GM04504 (cell line): ENCODE measurements at places on chromosomes 3 and 15.

DNA sequence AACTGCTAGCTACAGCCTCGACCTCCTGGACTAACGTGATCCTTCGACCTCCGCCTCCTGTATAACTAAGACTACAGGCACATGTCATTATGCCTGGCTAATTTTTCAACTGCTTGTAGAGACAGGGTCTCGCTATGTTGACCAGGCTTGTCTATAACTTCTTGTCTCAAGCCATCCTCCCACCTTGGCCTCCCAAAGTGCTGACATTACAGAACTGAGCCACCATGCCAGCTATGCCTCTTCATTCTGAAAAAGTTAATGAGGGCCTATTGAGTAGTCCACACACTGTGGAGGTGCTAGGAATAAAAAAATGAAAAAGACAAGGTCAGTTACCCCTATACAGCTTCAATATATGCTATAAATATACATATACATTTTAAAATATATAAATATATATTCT, 18.3 kb upstream of the EPHA6 start:
- no peak for DNase-seq

DNA sequence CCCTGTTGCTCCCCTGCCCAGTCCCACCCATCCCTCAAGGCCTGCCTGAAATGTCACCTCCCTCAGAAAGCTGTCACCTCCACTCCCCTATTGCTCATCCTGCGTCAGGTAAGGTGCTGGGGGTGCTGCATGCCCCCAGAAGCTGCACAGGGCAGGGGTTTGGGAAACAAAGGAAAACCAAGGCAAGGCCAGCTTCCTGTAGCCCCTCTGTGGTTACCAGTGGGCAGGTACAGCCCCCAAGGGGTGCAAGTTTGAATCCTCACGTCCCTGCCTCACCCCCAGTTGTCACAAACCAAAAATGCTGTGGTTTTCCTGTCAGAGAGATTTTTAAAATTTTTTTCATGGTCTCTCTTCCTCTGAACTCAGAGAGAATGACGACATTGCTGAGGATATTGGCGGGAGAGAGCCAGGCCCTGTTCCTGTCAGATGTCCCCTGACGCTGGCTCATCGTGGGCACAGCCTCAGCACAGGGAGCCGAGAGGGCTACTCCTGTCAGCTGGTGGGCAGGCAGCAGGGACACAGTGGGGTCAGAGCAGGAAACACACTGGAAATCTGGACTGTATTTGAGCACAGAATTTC, 27.0 kb downstream of the PSTPIP1 start:
- DNase-seq = peak; percentile 32

- DNase-seq = no peak
These were observed 2.1 kb upstream of the ITGA11 start for GRCh38 chr15:68434021-68434420.

- DNase-seq = no peak
These were observed 23.3 kb upstream of the HEG1 start for GRCh38 chr3:125078951-125079674.

DNA sequence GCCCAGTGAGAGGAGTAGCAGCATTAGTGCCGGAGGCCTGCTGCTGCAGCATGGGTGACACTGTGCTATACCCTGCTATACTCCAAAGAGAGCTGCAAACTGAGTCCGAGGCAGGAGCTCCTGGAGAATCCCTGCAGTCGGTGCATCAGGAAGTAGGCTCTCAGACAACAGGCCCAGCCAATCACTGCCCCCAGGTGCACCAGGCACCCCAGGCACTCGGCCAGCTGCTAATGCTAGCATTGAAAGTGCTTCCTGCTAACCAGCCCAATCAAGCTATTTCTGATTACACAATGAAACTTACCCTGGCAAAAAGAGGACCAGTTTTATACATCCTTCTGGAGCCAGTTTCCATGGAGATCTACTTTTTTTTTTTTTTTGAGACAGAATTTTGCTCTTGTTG, 45.6 kb upstream of the IREB2 start:
- no peak for DNase-seq

DNA sequence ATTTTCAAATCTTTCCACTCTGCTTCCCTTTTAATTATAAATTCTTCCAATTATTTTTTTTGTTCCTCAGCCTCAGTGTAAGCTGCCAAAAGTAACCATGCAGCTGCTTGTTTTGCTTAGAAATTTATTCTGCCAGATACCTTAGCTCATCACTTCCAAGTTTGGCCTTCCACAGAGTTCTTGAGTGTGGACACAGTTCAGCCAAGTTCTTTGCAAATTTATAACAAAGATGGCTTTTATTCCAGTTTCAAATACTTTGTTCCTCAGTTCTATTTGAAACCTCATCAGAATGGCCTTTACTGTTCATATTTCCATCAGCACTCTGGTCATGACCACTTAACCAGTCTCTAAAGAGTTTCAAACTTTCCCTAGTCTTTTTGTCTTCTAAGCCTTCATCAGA, 10.3 kb downstream of the RTP1 start:
- no peak for DNase-seq

- no peak for DNase-seq
These were observed 210.0 kb upstream of the NDN start for GRCh38 chr15:23897091-23897490.

DNA sequence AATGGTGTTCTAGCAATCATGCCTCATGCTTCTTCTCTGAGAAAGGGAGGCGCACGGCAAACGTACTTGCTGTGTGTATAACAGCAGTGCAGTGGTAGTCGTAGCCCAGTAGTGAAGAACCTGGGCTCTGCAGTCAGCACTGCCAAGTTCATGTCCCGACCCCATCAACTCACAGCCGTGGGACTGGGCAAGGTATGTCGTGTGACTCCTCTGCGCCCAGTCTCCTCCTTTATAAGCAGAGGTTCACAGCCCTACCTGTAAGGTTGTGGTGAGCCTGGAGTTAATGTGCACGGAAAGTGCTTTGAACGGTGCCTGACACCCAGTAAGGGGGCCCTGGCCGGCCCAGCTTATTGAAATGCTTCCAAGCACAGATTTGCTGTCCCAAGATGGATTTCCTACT, 26.6 kb downstream of the EHD4 start:
- no peak for DNase-seq

GRCh38 chr3:34882764-34883163, 756.6 kb upstream of the ARPP21 start:
- no peak for DNase-seq

DNA sequence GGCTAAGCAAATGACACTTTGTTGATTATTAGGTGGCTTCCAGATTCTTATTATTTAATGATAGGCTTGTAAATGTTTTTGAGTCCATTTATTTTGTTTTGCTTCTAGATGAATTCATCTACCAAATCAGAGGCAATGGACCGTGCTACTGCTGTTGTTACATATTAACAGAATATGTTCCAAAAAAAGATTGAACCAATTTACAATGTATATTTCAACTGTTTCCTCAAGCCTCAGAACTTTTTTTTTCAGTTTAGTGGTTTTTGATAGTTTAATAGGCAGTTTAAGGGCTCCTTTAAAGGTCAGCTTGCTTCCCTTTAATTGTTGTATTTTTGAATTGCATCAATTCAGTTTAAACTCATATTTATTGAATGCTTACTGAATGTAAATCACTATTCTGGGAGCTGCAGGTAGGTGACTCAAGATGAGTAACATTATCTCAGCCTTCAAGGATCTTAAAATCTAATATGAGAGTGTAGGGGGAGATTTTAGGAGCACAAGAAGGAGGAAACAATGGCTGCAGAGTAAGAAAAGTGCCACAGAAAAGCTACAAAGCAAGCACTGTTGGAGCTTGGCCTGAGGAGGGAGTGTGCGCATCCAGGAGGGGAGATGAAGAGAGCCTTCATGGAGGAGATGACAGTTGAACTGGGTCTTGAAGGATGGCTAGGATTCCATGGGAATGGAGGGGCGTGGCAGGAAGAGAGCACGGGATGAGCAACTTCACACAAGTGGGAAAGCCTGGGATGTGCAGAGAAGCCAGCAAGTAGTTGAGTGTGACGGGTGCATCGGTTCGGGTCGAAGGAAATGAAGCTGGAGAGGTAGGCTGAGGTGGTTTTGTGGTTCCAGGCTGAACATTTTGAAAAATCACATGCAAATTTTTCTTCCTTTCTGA, 14.7 kb downstream of the MAP2K1 start:
- DNase-seq = no peak

DNA sequence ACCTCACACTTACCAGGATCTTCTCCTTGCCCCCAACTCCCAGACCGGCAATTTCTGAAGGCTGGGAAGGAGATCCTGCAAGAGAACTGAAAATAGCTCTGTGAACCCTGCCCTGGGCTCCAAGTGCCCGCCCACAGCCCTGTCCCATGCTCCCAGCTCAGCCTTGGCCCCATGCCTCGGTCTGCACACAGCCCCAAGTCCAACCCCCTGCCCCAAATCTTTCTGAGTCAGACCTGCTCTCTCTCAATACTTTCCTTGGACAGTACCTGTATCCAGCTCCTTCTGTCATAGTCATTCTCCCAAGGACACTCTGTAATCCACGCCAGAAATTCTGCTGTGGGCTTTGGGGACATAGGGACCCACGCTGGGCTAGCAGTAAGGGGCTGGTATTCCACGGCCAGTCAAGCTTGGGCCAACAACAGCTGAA, 6.3 kb upstream of the SMAD3 start:
- DNase-seq = no peak

DNA sequence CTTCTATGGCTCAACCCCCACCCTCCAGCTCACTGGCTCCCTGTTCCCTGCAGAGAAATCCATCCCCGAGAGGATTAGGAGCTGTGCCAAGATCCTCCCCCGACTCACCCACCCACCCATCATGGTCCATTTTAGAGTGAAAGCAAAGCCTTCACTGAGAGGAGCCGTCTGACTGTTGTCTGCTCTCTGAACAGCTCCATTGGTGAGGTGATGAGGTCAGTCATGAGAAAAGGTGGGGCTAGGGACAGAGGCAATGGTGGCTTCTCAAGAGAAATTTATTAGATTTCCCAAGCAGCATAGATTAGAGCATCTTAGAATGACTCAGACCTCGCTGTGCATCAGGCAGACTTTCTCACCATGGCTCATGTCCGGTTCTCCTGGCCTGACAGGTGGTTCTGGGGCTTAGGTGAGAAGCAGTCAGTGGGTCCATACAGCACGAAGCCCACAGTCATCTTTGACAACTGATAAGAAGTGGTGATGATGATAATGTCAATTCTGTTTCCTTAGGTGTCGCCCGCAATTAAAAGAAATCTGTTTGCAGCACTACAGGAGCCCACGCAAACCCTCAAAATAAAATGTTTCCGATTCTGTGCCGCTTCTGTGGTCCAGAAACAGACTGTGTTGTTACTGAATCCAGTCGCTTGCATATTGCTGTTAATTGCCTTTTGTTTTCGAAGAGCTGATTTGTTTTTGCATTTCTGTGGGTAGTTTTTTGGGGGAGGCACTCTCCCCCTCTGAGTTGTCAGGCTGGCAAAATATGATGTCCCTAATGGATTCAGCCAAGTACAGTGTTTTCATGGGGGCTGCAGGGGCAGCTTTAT, 24.8 kb upstream of the RHO start:
- no peak for DNase-seq

GRCh38 chr15:25847051-25847450, 16.1 kb downstream of the ATP10A start:
- no peak for DNase-seq

- no peak for DNase-seq
These were observed 448.6 kb upstream of the CBLB start for GRCh38 chr3:106317141-106318055.

DNA sequence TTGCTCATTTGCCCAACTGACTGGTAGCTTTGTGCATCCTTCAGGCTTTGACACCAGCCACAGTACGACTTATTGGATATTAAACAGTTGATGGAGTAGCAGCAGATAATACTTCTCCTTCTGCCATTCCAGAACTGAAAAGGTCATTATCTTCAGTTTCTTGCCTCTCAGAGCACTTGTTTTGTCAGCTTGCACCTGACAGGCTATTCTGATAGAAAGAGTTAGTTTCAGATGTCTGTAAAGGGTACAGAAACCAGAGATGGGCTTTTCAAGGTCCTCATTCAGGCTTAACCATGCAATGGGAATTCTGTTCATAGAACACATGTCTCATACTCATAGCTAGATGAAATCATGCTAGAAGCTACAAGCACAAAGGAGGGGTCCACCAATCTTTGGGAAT, 367.2 kb downstream of the OTOL1 start:
- no peak for DNase-seq

DNA sequence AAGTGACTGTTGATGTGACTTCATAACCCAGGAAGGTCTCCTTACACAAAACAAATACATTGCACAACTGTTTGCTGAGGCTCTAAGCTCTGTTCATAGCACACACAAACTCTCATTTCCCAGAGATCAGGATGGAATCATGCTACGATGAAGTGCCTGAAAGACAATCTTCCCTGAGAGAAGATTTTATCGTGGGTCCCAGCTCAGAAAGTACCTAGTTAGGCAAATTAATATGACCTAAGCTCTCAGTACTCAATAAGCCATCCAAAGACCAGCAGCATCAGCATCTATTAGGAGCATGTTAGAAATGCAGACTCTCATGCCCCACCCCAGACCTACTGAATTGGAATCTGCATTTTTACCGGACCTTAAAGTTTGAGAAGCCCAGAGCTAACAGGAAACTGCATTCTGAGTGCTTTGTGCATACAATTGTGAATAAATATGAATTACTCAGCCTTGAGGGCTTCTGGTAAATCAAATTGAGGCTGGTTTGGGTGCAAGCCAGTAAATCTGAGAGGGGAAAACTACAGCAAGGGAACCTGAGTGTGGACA, 161.5 kb upstream of the C2CD4B start:
- no peak for DNase-seq

- peak; percentile 37 for DNase-seq
These were observed 217.4 kb upstream of the WNT5A start for GRCh38 chr3:55704521-55704920.

- no peak for DNase-seq
These were observed 73.1 kb downstream of the FAIM start for GRCh38 chr3:138681463-138682220.

GRCh38 chr3:84998545-84998944, 39.8 kb downstream of the CADM2 start:
- no peak for DNase-seq

GRCh38 chr3:160601288-160601687, 35.9 kb upstream of the KPNA4 start:
- DNase-seq = no peak

DNA sequence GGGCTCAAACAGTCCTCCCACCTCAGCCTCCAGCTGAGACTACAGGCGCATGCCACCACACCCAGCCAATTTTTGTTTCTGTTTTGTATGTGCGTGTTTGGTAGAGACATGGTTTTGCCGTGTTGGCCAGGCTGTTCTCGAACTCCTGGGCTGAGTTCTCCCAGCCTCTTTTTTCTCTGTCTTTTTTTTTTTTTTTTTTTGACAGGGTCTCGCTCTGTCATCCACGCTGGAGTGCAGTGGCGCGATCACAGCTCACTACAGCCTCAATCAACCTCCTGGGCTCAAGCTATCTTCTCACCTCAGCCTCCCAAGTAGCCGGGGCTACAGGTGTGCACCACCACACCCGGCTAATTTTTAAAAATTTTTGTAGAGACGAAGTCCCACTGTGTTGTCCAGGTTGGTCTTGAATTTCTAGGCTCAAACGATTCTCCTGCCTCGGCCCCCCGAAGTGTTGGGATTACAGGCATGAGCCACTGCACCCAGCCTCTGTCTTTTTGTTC, 867 bp upstream of the DCAF1 start:
- no peak for DNase-seq
